ENCODE measurements at places on chromosomes 1 and 21. TPM values are rescaled to one million over a fixed set of nuclear protein-coding genes. Genes with fewer than 3 reads are reported as not detected.

DNA sequence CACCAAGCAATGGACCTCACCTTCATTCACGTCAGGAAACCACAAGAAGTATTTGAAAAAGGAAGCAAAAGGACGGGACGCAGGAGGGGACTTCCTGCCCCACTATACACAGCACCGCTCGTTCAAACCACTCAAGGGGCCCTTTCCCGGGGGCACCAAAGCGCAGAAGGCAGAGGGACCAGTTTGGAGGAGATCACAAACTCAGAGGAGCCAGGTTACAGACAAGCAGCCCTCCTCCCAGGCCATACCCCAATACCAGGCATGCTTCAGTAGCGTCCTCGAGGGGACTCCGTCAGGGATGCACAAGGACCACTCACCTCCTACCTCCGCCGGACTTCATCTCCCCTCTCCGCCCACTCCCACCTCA lies 685 bp downstream of the CRTC2 start:
- H3K36me3 ChIP-seq: no peaks in the 10 kb centered on the region
- H3K27me3 ChIP-seq: no peaks in the 10 kb centered on the region
- peak overlapping the region; percentile 47 for H3K4me3 ChIP-seq

GRCh38 chr1:175629318-175629694 lies 114.1 kb downstream of the TNR start:
- no peaks in the 10 kb centered on the region for H3K36me3 ChIP-seq
- H3K4me1 ChIP-seq: no peaks in the 10 kb centered on the region
- H3K4me3 ChIP-seq: no peak overlapping the region
- H3K27me3 ChIP-seq: no peaks in the 10 kb centered on the region

The ACTL8 gene
- polyA plus RNA-seq: not detected

The PTPN14 gene
- 9.5 TPM for polyA plus RNA-seq

GRCh38 chr1:235867903-235868469 lies 1.3 kb upstream of the LYST start:
- no peaks in the 10 kb centered on the region for H3K27me3 ChIP-seq
- peaks cover 13% of the 10 kb centered on the region for H3K4me1 ChIP-seq
- DNase-seq: no peak
- H3K36me3 ChIP-seq: no peaks in the 10 kb centered on the region
- H3K27ac ChIP-seq: peak overlapping the region; percentile 69

The NPL gene
- polyA plus RNA-seq: 7.1 TPM

DNA sequence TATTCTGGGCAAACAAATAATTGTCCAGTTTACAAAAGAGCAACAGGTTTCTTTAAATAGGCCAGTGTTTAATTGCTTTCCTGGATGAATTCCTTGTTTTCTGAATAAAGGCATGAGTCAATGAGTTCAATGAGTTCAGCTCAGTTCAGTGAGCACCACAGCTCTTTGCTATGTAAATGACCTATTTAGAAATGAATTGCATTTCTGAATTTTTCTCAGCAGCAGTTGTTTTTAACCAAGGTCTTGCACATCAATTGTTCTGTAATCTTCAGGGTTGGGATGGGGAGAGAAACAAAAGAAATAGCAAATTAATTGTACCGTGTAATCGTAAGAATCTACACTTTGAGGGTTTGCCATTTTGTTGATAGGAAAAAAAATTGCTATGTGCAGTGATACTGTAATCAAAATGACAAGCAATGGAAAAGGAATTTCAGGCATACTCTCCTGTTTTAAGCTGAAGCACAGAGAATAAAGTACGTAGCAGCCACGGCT lies 45.7 kb downstream of the MIS18A start:
- H3K4me1 ChIP-seq: no peaks in the 10 kb centered on the region
- no peak for DNase-seq
- no peaks in the 10 kb centered on the region for H3K27me3 ChIP-seq
- no peak overlapping the region for H3K4me3 ChIP-seq

DNA sequence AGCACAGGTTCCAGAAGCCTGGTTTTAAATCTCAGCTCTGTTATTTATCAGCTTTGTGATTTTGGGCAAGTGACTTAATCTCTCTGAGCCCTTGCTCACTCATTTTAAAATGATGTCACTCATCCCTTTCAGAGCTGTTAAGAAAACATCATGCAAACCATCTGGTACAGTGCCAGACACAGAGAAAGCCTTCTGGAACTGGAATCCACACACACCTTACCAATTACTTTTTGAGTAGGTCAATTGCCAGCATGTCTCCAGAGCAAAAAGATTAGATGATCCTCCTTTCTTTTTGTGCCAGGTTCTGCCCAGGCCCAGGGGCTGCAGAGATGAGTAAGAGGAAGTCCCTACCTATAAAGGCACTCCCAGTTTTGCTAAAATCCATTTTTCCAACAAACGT lies 61.3 kb downstream of the ROR1 start:
- DNase-seq: no peak
- H3K4me3 ChIP-seq: no peak overlapping the region
- H3K36me3 ChIP-seq: no peaks in the 10 kb centered on the region
- no peak overlapping the region for H3K27ac ChIP-seq
- H3K27me3 ChIP-seq: no peaks in the 10 kb centered on the region

- peaks cover 25% of the 10 kb centered on the region for H3K4me1 ChIP-seq
- H3K36me3 ChIP-seq: no peaks in the 10 kb centered on the region
- peak overlapping the region; percentile 72 for H3K27ac ChIP-seq
- peak; percentile 83 for DNase-seq
- no peaks in the 10 kb centered on the region for H3K27me3 ChIP-seq
- H3K4me3 ChIP-seq: no peak overlapping the region
These were observed 14.4 kb upstream of the ERVH48-1 start for GRCh38 chr21:42939582-42940413.

The DISC1 gene
- polyA plus RNA-seq: 3.0 TPM

DNA sequence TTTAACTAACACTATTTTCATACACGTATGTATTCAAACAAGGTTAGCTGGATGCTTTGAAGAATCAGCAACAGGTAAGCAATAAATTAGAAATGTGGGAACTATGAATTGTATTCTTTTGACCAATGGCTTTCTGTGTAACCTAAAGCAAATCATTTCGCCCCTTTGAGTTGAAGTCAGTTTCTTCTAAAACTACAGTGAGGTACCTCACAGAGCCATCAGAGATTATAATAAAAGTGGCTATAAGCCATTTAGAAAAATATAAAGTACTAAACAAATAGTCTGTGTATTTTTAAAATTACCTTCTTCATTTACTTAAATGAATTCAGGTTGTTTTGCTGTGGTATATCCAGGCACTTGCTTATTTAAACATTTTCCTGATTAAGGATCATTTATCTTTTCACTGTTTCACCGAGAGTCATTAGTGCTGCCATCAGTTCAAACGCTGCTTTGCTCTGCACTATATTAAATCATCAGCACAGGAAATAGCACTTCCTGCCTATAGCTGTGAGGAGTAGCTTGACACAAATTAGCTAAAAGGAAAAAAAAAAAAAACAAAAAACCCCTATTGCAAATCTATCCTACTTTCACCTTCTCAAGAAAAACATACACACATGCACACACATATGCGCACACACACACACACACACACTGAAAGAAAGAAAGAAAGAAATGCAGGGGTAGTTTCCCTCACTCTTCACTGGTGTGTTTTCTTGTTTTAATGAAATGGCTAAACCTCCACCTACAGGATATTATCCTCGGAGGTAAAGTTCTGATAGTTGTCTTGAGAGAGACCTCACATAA lies 39.8 kb upstream of the C1orf105 start:
- peaks cover 47% of the 10 kb centered on the region for H3K4me1 ChIP-seq
- H3K4me3 ChIP-seq: no peak overlapping the region
- H3K36me3 ChIP-seq: no peaks in the 10 kb centered on the region

The CR1L gene
- not detected for polyA plus RNA-seq

GRCh38 chr1:226967665-226968064 lies 27.6 kb downstream of the COQ8A start:
- H3K4me3 ChIP-seq: no peak overlapping the region
- DNase-seq: no peak
- no peaks in the 10 kb centered on the region for H3K27me3 ChIP-seq
- no peak overlapping the region for H3K27ac ChIP-seq

DNA sequence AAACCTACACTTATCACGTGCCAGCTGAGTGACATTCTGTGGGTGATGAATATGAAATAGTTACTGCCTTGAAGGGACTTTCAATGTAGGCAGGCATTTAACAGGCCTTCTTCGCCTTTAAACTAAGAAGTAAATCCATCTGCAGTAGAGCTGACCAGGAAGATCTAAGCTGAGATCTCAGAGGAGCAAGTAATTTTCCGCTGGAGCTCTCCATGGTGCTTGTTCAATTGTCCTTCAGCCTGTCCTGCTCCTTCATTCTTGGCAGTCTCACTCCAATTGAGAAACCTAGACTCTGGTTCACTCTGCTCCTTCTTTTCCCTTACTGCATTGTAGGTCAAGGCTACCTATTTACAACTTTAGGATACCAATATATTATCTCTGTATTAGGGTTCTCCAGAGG lies 183.5 kb downstream of the HMCN1 start:
- no peaks in the 10 kb centered on the region for H3K4me1 ChIP-seq
- no peaks in the 10 kb centered on the region for H3K36me3 ChIP-seq
- DNase-seq: peak; percentile 60
- H3K27me3 ChIP-seq: no peaks in the 10 kb centered on the region
- no peak overlapping the region for H3K27ac ChIP-seq
- no peak overlapping the region for H3K4me3 ChIP-seq
